ENCODE measurements at places on chromosomes 6 and 20.

DNA sequence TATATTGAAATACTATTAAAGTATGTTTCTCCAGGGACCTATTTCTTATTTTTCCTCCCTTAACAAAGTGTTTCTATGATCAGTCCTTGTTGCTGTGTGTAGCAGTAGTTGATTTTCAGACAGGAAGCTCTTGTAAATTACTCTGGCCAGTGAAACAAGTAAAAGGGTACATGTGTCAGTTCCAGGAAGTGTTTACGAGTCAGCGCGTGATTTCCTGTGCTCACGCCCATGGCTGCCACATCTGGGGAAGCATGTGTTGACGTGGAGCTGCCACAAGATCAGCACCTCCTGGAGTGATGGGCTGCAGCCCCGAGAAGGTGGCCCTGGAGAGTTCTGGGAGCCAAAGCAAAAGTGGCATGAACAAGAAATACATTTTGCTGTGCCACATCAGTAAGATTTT, 38.6 kb upstream of the GGTLC1 start:
- peak; percentile 51 for DNase-seq

DNA sequence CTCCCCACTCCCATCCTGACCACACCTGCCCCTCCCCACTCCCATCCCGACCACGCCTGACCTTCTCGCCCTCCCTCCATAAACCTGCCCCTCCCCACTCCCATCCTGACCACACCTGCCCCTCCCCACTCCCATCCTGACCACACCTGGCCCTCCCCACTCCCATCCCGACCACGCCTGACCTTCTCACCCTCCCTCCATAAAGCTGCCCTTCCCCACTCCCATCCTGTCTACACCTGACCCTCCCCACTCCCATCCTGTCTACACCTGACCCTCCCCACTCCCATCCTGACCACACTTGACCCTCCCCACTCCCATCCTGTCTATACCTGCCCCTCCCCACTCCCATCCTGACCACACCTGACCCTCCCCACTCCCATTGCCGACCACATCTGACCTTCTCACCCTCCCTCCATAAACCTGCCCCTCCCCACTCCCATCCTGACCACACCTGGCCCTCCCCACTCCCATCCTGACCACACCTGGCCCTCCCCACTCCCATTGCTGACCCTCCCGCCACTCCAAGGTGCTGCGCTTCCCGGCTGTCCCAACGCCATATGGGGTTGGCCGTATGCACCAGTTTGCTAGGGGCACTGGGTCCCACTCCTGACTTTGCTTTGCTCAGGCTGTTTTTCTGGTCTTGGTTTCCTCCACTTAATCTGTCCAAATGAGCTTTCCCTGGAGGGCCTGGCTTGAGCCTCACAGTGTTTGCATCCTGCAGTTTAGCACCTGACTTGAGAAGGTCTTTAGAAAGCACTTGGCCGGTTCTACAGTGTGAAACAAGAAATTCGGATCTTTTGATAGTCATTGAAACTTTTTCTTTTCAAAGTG, 2.9 kb downstream of the KIF25 start:
- no peak for DNase-seq

DNA sequence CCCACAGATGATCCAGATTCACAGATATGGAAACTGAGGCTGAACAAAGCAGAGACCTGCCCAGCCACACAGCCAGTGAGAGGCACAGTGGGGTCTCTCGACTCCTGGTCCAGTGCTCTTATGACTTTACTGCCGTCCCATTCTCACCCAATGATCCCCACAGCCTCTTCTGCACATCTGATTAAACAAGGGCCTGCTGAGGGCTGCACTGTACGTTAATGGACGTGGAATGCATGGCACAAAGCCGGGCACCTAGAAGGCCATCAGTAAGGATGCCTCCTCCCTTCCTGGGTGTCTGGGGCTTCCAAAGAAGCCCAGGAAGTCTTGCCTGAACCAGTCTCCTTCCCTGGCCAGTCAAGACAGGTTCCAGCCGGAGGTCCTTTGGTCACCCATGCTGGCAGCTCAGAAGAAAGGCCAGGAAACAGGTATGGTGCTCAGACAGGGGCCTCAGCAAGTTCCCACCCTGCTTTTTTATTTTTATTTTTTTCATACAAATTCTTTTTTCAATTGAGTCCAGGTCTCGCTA, 3.8 kb downstream of the TFEB start:
- no peak for DNase-seq

DNA sequence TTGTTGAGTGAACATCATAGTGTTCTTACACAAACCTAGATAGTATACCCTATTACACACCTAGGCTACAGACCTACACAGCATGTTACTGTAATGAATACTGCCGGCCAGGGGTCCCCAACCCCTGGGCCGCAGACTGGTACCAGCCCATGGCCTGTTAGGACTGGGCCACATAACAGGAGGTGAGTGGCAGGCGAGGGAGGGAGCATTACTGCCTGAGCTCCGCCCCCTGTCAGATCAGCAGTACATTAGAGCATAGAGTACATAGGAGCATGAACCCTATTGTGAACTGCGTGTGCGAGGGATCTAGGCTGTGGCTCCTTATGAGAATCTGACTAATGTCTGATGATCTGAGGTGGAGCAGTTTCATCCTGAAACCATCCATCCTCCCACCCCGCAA, 126.3 kb downstream of the PRND start:
- DNase-seq, result no peak

DNA sequence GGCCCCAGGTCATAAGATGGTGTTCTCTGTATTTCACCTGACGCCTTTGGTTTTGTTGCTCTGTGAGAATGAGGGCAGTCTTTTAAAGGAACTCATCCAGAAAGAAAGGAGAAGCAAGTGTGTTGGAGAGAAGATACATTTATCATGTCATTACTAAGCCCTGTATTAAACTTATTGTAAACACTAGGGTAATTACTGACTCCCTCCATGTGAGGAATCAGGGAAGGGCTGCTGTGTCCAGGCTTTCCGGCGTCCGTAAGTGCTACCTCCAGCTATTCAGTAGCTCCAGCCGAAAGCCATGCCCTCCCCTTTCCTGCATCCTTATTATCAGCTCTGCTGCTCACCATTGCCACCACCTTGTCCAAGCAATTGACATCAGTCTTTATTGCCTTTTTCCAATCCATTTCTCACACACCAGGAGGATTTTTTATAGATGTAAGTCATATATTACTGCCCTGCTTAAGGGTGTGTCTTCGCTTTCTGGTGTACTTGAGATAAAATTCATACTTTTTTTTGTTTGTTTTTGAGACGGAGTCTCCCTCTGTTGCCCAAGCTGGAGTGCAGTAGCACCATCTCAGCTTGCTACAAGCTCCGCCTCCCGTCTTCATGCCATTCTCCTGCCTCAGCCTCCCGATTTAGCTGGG, 94.7 kb downstream of the RPP40 start:
- no peak for DNase-seq

DNA sequence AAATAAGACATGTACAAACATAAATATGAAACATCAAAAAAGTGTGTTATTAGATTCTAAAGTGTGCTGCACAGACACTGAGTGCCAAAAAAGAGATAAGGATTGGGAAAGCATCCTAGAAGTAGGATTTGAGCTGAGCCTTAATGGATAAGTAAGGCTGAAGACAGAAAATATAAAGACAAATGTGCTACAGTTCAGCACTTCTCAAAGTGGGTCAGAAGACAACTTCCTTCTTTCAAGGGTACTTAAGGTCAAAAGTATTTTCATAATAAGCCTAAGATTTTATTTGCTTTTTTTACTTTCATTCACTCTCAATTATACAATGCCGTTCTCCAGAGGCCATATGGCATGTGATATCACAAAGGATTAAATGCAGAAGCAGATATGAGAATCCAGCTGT, 16.8 kb downstream of the USP45 start:
- no peak for DNase-seq

- peak; percentile 63 for DNase-seq
Measured at GRCh38 chr6:52284131-52284459, 447 bp downstream of the MCM3 start.

DNA sequence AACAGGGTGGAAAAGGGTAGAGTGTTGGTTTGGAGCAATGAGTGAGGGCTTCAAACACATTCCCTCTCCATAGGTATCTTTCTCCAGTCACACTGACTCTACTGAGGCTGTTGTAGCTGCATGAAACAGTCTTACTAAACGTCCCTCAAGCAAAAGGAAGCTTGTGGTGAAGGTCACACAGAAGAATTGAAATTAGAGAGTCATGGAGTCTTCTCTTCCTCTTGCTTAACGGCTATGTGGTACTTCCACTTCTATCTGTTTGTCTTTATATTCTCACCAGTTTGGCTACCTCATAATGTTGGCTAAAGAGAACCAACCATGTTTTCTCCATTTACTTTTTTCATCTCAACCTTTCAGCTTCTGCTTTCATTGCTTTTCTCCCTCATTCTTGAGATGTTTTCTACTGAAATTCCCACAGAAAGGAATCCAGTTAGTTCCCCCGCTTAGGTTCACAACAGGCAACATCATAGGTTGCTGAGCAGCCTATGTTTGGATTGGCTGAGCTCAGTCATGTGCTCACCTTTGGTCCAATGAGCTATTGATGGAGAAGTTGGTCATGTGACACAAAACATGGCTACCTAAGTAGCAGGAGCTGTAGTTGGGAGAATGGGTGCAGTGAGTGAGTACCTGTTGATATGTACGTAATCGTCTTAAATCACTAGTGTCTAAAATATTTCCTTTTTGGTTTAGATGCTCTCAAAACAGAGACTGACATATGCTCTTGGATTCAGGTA, 99.8 kb downstream of the SNAP25 start:
- DNase-seq, result no peak

DNA sequence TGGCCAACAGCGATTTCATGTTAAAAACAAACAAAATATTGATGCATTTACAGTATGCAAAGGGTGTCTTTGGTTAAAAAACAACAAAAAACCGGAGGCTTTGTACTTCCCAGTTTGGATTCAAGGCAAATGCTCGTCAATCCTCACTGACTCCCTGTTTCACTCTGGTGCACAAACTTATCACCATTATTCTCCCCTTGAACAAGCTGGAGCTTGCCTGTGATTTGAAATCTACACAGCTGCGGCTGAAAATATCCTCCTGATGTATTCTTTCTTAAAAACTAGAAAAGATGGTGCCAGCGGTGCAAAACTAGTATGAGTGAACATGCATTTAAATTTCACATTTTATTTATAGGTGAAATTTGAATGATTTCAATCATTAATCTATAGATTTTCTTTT, 3.3 kb downstream of the PERP start:
- no peak for DNase-seq

DNA sequence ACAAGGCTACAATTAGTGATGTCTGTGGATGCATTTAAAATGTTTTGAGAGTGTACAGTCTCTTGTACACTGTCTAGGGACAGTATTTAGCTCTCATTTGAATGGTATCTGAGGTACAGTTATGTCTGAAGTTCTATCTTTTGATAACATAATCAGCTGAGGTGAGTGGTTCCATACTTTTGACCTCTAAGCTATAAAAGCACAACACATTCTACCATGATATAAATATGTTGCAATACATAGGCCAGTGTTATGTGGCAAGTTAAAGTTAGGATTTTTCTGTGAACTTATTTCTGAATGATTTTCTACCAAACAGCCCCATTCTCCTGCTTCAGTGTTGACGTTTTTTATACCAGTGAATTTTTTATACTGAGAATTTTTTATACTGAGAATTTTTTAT, 77.6 kb downstream of the AKAP7 start:
- DNase-seq, result no peak

GRCh38 chr6:46219661-46220060, 48.9 kb upstream of the ENPP5 start:
- DNase-seq, result no peak

DNA sequence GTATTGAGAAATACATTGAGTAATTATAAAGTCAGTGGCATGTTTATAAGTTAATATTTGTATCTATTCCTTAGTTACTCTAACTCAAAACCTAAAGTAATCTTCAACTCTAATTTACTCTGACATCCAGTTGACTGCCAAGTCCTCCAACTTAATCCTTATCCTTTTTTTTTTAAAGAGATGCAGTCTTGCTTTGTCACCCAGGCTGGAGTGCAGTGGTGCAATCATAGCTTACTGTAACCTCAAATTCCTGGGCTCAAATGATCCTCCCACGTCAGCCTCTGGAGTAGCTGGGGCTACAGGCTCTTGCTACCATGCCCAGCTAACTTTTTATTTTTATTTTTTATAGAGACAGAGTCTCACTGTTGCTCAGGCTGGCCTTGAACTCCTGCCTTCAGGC, 24.4 kb downstream of the PTPN1 start:
- DNase-seq, result peak; percentile 85

- no peak for DNase-seq
Measured at GRCh38 chr6:15332446-15332845, 86.6 kb downstream of the JARID2 start.

DNA sequence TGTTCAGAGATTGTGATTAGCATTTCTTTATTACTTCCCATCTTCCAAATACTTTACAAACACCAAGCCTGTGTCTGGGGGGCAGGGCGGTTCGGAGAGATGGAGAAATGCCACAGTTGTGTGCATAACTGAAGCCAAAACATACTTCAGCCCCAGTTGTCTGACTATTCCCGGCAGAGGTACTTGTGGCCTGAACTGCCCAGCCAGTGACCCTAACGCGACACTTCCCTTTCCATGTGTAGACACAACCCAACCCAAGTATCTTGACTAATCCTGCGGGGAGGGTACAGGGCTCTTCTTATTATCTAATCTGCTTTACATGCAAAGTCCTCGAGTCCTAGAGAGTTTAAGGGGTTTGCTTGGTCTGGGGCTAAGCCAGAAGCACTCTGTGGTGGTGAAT, 46.2 kb downstream of the ISM1 start:
- DNase-seq, result no peak

DNA sequence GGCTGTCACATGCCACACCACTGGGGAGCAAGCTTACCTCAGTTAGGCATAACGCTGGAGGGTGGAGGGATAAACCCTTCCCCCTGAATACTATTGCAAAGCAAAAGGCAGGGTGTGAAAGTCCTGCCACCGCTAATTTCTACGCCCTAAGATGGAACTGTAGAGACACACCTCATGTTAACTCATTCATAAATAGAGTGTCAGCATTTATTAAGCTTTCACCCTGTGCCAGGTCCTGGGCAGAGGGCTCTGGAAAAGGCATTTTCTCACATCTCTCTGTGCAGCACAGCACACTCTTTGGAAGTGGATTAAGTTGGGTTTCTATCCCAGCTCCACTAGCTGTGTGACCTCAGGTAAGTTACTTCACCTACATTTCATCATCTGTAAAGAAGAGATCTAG, 21.8 kb downstream of the TMEM14B start:
- no peak for DNase-seq

GRCh38 chr6:26545627-26546026, 7.5 kb downstream of the HMGN4 start:
- no peak for DNase-seq

DNA sequence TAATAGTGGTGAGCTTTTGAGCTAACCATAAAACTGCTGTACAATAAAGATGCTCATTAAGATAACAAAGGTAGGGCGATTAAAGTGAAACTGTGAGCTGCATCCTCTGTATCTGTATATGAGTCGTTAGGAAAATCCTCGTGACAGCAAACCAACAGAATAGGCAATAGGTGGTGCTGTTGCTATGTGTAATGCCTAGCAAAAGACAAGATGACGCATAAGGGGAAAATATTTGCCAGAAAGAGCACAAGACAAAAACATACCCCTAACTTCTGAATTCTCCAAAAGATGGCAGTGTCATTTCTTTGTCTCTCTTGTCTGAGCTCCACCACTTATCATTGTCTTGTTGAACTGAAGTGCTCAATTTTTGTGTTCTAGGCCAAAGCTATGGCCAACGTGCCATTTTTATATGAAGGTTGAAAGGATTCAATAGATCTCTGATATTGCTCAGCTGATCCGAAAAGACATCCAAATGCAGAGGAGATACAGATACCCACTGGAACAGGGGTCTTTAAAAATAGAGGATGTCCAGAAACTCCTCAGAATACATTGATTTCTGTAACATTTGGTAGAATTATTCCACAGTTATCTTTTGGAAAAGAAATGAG, 56.3 kb upstream of the ANKEF1 start:
- peak; percentile 95 for DNase-seq

- DNase-seq, result no peak
Measured at GRCh38 chr6:162581988-162582780, 145.4 kb downstream of the PRKN start.

Data from M059J (cell line).